Stimulated activated CD8-positive, alpha-beta memory T cell treated with anti-CD3 and anti-CD28 coated beads, Interleukin-2, amount 100 ng/mL, for 48 hours (primary cell): ENCODE measurements at places on chromosomes 4 and X.

DNA sequence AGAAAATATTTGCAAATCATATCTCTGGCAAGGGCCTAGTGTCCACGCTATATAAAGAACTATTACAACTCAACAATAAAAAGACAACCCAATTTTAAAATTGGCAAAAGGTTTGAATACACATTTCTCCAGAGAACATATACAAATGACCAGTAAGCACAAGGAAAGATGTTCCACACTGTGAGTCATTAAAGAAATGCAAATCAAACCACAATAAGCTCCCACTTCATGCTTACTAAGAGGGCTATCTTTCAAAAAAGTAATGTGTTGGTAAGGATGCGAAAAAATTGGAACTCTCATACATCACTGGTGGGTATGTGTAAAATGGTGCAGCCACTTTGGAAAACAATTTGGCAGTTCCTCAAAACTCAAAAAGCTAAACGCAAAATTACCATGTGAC, 884.0 kb upstream of the INTU start:
- DNase-seq, result no peak

GRCh38 chrX:9542761-9543111, 77.9 kb downstream of the TBL1X start:
- DNase-seq, result no peak

GRCh38 chrX:119734897-119735339, 23.5 kb upstream of the SOWAHD start:
- DNase-seq, result no peak

- no peak for DNase-seq
These were observed 124.8 kb downstream of the LRBA start for GRCh38 chr4:150890246-150890645.

DNA sequence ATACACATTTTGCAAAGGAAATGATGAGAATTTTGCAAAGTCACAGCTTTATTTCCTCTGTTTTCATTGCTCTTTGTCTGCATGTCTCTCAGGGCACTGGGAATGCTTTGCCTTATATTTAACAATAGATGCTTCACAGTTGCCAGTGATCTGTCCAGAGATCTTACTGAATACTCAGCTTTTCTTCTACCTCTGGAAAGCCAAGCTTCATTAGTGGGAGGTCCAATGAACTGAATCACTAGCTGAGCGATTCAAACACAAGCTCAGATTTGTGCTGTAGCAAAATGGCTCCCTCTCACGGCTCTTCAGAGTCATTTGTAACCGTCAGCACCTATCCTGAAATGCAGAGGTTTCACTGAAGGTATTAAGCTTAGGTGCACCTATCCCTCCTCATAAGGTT, 138.9 kb downstream of the DCLK2 start:
- no peak for DNase-seq

DNA sequence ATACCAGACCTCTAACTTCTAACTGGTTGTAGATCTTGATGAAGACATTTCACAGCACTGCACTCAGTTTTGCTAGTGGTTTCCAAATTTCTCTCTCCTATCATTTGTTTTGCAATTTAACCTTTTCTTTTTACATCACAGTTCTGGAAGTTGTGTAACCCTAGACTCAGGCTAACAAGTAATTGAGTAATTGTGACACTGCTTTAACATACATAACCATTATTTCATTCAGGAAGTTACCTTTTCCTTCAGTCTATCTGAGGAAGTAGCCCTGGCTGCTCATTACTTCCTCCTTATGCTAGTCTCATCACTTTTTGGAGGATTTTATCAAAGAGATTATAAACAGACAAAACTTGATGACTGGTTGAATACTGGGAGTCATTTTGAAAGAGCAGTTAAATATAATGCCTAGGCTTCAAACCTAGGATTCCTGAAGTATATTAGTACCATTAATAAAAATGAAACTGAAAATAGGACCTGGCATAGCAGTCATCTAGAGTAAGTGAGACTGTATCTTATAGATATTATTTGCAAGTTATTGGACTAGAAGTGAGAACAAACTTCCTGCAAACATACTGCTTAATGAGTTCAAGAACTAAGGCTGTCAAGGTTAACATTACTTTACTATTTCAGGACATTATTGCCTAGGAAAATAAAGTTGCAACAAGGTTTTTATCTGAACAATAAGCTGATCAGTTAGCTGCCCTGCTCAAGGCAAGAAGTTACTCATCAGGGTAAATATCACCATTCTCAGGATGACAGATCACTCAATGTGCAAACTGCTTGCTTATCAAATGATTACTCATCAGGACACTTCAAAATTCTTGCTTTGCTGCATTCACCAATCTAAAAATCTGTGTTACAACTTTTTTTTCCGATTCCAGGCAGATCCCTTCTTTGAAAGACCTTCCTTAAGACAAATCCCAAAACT, 25.6 kb upstream of the TEX13C start:
- DNase-seq, result no peak

DNA sequence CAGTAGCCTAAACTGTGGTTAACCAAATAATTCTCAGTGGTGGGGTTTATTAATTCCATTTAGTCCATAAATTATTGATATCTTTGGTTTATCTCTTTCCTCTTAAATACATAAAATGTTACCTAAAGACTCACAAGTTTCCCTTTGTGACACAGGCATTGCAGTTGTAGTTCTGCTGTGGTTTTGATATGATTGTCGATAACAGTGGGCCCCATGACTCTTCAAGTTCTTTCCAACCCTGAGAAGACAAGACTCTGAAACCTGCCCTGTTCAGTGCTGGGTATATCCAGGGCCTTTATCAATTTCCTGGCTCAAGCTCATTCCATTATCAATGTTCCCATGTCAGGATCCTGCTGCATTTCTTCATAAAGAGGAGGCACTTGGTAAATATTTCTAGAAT, 117.9 kb upstream of the TBC1D9 start:
- no peak for DNase-seq

- DNase-seq, result no peak
These were observed 112.8 kb downstream of the MSL3 start for GRCh38 chrX:11870789-11871188.

GRCh38 chr4:6917461-6918271, 8.0 kb downstream of the TBC1D14 start:
- no peak for DNase-seq

GRCh38 chr4:87716371-87717265, 66.5 kb downstream of the DMP1 start:
- no peak for DNase-seq

DNA sequence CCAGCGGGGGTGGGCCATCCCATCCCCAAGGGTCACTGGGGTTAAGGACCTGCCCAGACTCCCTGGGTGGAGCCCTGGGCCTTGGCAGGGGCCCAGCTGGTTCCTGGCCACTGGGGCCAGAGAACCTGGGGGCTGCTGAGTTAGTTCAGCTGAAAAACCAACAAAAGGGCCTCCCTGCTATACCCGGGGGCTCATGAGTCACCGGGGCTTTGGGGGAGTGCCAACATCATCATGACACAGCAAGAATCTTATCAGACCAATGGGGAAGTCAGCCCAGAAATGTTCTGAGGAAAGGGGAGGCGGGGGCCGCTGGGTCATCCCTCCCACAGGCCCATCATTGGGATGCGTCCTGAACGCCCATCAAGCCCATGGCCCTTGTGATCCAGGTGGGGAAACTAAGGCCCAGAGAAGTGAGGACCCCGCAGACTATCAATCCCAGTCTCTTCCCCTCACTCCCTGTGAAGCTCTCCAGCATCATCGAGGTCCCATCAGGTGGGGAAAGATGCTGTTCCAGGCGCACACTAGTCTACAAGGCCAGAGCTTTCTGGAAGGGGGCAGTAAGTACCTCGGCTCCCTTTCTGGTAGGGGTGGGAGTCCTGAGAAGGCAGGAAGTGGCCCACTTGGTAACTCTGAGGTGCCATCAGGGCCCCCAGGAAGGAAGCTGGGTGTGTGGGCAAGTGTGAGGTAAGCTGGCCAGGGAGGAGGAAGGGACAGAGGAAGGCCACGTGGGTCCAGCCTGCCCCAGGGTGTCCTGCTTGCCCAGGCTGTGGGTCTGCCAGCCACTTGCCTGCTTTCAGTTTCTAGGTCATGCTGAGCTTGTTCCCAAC, 4.5 kb downstream of the G6PD start:
- DNase-seq, result peak; percentile 28

- no peak for DNase-seq
These were observed 25.5 kb downstream of the BBS12 start for GRCh38 chr4:122758033-122758432.

DNA sequence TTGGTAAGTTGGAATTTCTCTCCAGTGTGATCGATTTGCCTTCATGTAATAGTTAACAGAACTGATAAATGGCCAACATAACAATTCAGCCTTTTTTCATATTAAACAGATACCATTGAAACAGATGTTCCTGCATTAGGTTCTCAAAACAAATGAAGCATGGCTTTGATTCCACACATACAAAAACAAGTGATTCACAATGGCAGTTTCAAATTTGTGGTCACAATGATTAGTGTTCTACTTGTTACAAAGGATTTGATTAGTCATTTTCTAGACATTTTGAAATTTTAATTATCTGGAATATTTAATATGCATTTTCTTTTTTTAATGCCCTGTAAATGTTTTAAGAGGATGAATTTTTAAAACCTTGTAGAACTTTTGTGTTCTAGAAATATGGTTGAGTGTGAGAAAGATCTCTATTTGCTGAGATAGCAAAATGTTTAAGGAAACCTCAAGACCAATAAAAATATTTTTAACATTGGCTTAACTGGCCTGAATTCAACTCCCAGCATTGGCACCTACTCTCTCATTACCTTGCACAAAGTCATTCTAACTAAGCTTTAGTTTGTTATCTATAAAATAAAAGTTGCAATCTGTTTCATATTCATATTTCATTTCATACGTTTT, 18.9 kb upstream of the GLRA3 start:
- DNase-seq, result no peak

DNA sequence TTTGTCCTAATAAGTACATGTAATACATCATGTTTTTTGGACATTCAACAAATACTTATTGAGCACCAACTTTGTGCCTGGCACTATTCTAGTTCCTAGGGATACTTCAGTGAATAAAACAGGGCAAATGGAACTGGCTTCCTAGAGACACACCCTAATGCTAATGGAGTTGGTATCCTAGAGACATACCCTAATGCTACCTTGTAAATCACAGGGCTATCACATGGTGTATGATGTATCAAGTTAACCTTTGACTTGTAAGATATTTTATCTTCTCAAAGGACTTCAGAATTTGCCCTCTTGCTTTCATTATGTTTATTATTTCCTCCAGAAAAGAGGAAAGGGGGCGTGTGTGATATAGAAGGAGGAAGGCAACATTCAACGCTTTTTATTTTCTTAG, 10.1 kb downstream of the GK start:
- DNase-seq, result no peak

DNA sequence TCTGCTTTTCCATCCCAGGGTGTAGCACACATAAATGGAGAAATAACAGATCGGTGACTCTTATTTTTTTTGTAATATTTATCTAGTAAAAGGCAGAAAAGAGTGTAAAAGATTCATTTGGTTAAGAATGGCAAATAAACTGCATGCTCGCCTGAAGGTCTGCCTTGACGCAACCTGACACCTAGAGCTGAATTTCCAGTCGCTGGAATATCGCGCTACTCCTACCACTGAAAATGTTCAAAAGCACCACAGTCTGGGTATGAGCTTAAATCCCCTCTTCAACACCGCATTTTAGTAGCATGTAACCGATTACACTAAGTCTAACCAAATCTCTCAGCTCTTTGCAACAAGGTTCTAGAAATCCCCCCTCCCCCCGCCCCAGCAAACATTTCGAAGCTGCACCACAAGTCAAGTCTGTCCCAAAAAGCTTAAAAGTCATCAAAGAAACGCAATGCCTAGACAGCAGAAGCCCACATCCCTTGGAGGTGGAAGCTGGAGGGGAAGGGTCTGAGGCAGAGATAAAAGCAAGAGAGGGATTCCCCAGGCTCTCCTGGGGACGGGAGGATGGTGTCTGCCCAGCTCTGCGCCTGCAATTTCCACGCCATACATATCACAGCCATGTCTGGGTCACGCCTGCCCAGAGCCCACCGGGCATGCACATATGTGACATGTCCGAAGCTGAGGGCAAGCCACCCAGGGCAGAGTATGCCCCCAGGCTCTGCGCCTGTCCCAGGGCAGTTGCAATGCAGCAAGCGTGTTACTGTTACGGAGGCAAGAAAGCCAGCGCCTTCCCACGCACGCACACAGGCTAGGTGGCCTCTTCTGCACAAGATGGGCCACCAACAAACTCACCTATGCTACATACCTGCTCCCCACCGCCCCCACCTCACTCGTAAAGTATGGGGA, 1.4 kb downstream of the FGF13 start:
- no peak for DNase-seq

DNA sequence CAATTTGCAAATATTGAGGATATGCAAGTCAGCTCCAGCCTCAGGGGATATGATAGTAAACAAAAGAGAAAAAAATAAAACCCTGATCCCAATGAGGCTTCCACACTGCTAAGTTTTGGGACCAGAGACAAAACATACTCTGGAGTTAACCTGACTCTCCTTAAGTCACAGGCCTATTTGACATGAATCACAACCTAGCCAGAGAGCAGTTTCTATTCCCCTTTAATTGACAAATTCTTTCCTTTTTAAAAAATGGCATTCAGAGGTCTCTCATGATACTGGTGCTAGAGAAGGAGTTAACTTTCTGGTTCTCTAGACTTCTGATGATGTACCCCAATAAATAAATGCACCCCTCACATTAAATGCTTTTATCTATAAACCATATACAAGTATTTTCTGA, 8.8 kb downstream of the ACSL1 start:
- DNase-seq, result no peak

DNA sequence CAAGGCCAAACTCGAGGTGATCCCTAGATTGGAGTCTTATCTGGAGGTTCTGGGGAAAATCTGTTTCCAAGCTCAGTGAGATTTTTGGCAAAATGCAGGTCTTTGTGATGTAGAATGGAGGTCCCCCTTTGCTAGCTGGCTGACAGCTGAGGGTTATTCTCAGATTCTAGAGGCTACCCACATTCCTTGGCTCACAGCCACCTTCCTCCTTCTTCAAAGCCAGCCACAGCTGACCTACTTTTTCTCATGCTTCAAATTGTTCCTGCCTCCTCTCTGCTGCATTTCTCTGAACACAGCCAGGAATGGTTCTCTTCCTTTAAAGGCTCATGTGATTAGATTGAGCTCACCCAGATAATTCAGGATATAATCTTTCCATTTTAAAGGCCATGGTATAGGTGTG, 86.9 kb downstream of the VCX3A start:
- no peak for DNase-seq

- DNase-seq, result no peak
These were observed 43.1 kb downstream of the CXXC4 start for GRCh38 chr4:104451573-104451972.

- no peak for DNase-seq
These were observed 30.5 kb upstream of the DKK2 start for GRCh38 chr4:107066621-107067020.

DNA sequence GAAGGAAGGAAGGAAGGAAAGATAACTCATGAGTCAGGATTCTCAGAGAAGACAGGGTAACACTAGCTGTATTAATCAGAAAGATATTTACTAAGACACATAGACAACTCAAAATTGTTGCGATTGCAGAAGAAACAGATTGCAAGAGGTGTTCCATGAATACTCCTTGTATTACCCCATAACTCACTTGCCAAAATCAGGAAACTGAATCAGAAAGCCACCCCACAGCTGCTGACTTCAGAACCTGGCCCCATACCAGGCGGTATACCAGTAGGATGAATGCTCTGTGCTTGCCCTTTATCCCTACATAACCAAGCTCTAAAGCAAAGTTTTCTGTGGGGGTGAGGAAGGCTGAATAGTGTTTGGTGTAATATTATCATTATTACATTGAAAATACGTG, 468.5 kb downstream of the IQCM start:
- DNase-seq, result no peak

GRCh38 chrX:13520351-13520750, 49.0 kb upstream of the EGFL6 start:
- no peak for DNase-seq

- DNase-seq, result no peak
These were observed 12.6 kb downstream of the PPEF2 start for GRCh38 chr4:75889537-75890199.
